ENCODE measurements at places on chromosomes 6 and 20. TPM values are rescaled to one million over a fixed set of nuclear protein-coding genes. Genes with fewer than 3 reads are reported as not detected.
A peak's percentile ranks its signal among the peaks of the same experiment; 100 is the strongest.

- DNase-seq: no peak
Observed at GRCh38 chr20:15440049-15440820, 1102.8 kb upstream of the FLRT3 start.

The BMP7 gene
- total RNA-seq: not detected

The UST gene
- total RNA-seq: 2.4 TPM

DNA sequence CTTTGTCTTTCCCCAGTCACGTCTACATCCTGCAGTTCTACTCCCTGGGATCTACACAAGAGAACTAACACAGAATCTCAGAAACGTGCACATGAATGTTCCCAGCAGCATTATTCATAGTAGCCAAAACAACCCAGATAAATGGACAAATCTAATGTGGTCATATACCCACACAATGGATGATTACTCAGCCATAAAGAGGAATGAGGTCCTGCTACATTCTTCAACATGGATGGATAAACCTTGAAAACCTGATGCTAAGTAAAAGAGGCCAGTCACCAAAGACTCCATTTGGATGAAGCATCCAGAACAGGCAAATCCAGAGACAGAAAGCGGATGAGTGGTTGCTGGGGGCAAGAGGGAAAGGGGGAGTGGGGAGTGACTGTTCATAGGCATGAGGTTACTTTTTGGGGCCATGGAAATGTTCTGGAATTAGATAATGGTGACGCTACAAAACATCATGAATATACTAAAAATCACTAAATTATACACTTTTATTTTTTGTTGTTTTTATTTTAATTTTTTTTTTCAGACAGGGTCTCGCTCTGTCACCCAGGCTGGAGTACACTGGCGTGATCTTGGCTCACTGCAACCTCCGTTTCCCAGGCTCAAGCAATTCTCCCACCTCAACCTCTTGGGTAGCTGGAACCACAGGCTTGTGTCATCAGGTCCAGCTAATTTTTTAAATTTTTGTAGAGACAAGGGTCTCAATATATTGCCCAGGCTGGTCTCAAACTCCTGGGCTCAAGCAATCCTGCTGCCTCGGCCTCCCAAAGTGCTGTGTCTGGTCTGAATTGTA, 50.8 kb upstream of the DSN1 start:
- DNase-seq: no peak

GRCh38 chr6:39377539-39377950, 55.0 kb upstream of the KCNK16 start:
- DNase-seq: peak; percentile 59
